ENCODE measurements at places on chromosomes 1 and 21. TPM values are rescaled to one million over a fixed set of nuclear protein-coding genes. Genes with fewer than 3 reads are reported as not detected.

Gene C1orf21
- 42.5 TPM for total RNA-seq

Gene AGO3
- total RNA-seq, result 25.9 TPM

Gene SPRR5
- total RNA-seq, result not detected

Gene NLRP3
- 1.4 TPM for total RNA-seq

DNA sequence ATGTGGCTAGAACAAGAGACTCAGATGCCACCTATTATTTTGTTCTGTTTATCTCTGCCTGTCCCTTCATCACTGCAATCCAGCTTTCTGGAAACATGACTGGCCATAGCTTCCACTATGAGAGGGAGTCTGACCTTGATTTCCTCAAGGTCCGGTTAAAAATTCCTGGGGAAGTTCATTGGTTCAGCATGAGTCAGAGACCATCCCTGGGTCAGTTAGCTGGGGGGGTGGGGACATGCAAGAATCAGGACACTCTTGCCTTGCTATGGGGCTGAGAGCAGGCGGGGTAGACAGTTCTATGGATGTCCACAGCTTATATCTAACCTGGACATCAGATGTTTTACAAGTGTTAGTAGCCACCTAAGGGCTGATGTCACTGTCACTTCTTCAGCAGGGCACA, 81.1 kb downstream of the TENT5C start:
- no peak for DNase-seq

DNA sequence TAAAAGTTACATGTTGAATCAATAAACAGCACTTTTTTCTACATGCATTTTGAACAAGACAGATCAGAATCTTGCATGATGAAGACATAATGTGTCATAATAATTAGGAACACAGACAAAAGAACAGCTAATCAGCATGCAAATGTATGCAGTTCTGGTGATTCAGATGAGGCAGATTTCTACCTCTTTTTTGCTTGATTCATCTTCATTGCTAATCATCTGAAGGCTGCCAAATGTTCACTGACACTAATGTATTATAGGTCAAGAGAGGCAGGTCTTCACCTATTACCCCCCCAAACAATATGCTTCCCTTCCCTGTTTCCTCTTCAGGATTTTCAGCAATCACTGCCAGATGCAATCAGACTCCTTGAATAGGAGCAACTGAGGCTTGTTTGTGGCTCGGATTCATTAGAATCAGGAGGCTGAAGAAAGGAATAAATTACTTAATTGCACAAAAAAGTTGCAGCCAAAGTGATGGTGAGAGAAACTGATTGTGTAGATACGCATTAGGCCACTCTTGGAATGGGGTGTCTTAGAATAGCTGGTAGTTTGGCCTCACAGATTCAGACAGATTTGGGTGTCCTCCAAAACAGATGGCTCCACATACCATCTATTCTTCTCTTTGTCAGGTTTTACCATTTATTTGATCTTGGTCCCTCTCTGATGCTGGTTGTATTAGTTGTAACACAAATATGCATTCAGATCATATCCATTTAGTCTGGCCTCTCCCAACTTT, 275.4 kb downstream of the RPS6KC1 start:
- no peak for DNase-seq

DNA sequence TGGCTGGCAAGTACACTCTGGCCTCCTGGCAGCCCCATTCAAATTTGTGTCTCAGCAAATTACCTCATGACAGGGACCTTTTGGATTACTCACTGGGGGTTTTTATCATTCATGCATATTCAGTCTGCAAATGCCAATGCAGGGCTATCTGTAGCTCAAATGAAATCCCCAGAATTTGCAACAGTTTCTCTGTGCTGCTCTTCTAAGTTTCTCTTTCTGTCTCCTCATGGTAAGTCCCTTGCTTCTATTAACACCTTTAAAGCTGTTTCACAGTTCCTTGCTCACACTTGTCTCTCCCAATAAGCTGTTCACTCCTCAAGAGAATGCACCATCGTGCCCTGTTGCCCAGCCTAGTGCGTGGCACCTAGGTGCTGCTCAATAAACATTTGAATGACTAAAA, 3.3 kb upstream of the FAM78B start:
- DNase-seq, result no peak

DNA sequence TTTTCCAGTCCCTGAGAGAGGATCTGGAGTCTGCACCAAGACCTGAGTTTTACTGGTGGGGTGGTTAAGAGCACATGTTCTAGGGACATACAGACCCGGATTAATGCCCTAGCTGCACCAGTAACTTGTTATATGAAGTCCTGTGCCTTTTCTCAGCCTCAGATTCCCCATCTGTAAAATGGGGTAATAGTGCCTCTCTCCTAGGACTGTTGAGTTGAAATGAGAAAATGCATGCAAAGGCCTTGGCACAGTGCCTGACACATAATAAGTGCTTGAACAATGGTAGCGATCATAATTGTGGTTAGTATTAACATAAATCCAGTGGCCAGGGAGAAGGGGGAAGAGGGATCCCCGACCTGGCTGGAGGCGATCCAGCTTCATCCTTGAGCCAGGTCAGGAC, 12.3 kb downstream of the AHDC1 start:
- DNase-seq, result no peak

Gene ASAP3
- 59.6 TPM for total RNA-seq

DNA sequence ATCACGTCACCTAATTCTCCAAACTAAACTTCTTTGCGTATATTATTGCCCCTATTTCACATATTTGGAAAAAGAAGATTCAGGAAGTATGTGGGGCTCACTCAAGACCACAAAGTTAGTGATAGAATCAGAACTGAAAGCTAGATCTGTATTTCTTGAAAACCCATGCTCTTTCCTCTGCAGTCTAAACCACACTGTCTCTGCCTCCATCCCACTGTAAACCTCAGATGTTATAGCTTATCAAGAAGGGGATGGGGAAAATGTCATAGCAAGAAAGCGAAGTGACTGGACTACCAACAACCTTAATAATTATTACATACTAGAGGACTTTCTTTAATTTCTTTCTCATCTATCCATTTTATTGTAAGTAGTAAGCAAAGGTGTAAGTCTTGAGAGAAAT, 257.7 kb upstream of the SGIP1 start:
- no peak for DNase-seq

Gene FCGR3B
- total RNA-seq, result 0.13 TPM

Gene TRAF3IP3
- 1.4 TPM for total RNA-seq

DNA sequence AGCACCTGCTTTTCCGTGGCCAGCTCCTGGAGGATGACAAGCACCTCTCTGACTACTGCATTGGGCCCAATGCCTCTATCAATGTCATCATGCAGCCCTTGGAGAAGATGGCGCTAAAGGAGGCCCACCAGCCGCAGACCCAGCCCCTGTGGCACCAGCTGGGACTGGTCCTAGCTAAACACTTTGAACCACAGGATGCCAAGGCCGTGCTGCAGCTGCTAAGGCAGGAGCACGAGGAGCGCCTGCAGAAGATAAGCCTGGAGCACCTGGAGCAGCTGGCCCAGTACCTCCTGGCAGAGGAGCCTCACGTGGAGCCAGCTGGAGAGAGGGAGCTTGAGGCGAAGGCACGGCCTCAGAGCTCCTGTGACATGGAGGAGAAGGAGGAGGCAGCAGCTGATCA, 413 bp downstream of the UBL4B start:
- no peak for DNase-seq
